ENCODE measurements at places on chromosomes 16 and 17.

DNA sequence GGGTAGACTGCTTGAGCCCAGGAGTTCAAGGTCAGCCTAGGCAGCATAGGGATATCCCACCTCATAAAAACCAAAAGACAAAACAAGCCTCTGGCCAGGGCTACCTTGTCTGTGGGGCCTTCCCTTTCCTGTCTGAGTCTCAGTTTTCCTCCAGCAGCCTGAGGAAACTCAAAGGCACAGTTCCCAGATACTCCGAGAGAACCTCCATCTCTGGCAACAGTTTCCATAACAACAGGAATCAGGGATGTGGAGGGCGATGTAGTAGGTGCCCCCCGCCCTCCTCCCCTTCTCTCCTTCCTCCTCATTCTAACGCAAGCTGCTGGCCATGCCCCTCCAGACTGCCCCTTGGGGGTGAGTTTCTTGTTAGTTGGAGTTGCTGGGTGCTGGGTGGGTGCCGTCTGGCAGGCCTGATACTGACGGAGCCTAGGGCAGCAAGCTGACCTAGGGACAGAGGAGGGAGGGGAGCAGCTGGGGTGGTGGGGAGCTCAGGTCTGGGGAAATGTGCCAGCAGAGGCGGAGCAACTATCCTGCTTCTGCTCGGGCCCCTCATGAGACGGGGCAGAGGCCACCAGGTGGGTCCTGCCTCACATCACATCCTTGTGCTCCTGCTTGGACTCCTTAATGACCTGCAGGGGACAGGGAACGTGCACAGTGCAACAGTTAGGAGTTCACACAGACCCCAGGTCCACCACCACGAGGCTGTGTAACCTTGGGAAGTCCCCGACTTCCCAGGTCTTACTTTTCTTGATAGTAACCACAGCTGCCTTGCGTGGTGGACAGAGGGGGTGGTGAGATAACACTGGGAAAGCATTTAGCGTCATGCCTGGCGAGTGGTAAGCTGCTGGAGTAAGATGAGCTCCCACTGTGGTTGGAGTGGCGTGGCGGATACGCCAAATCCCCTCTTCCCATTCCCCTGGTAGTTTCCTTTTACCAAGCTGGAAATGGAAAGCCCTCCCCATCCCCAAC, 7.8 kb upstream of the EFTUD2 start:
- DNase-seq, result peak; percentile 51

DNA sequence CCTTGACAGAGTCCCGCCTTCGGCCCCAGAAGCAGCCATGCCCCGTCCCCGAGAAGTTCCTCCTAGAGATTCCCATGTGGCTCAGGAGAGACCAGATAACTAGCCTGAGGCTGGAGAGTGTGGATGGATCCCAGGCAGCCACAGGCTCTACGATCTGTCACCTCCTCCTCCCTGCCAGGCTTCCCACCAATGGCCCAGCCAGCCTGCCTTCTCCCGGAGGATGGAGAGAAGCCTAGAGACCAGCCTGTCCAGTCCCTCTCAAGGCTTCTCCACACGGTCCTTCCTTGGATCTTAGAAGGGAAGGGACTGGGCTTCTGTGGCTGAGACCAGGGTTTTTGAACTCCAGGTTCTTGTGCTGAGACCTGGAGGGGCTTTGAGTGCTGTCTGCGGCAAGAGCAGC, 1.6 kb upstream of the SMTNL2 start:
- no peak for DNase-seq

DNA sequence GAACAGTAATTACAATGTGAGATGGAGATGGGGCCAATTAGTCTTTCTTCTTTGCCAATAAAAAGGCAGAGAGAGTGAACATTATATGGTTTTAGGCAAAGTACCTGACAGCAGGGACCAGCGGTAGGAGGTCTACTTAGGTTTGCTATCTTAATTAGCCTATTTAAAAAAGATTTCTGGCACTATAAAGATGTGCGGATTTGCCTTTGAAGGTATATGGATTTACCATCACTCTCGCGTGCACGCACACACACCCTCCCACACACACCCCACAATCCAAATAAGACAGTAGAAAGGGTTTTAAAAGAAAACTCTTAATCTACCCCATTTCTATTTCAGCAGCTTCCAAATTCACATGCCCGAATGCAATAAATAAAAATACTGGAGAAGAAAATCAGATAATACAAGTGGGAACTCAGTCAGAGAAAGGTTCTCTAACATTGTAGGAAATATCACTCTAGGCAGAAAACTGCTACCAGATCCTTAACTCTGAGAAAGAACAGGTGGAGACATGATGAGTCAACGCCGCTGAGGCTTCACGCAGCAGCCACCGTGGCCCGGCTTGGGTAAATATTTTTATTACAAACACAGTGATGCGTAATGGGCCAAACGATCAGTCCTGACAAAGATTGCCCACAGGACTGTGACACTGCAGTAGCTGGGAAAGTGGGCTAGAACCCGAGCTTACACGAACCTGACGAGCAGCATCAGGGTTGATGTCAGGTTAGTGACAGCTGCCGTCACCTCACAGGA, 66.6 kb upstream of the AXIN2 start:
- no peak for DNase-seq

GRCh38 chr17:60782742-60783141, 105.1 kb downstream of the BCAS3 start:
- no peak for DNase-seq

GRCh38 chr16:69344171-69344570, 4.6 kb downstream of the NIP7 start:
- no peak for DNase-seq
